ENCODE measurements at places on chromosomes 11 and 22. TPM values are rescaled to one million over a fixed set of nuclear protein-coding genes. Genes with fewer than 3 reads are reported as not detected.

DNA sequence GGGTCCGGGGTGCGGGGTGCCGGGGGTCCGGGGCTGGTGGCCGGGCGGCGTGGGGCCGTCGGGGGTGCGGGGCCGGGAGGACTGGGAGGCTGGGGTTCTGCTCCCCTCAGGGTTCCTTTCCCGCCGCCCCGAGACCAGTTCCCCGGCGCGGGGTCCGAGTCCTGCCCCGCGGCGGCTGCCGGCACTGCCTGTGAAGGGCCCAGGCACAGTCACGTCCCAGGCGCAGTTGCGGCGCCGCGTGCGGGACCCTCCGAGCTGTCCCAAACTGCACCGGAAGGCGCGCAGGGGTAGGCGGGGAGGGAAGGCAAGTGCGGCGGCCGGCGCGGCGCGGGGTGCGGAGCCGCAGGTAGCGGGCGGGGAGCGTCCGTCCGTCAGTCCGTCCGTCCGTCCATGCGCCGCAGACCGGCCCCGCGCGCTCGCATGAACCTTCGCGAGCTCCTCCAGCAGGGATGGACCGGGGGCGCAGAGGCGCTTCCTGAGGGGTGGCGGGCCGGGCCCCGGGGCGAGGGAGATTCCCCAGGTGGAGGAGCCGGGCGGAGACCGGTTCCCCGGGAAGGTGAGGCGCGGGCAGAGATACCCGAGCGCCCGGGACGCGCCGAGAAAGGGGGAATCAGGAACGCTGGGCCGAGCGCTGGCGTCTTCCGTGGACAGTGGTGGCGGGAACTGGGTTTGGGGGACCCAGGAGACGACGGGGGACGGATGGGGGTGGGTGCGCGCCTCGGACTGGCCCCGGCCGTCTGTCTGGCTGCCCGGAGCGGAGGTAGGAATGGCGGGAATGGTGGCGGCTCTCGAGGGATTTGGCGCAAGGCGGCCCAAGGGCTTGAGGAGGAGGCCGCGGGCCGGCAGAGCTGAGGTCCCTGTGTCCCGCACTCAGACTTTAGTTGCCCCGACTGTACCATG lies 3.1 kb upstream of the ADORA2A start:
- H3K36me3 ChIP-seq = no peaks in the 10 kb centered on the region
- peaks cover 14% of the 10 kb centered on the region for H3K4me1 ChIP-seq
- DNase-seq = no peak

GRCh38 chr11:29734287-29734686 lies 282.5 kb downstream of the KCNA4 start:
- H3K27ac ChIP-seq = no peak overlapping the region
- no peak overlapping the region for H3K4me3 ChIP-seq
- no peaks in the 10 kb centered on the region for H3K36me3 ChIP-seq
- no peaks in the 10 kb centered on the region for H3K4me1 ChIP-seq

GRCh38 chr11:65377036-65377435 lies 5.4 kb downstream of the SLC25A45 start:
- H3K27ac ChIP-seq = no peak overlapping the region
- H3K4me3 ChIP-seq = no peak overlapping the region
- peaks cover 8% of the 10 kb centered on the region for H3K4me1 ChIP-seq
- no peaks in the 10 kb centered on the region for H3K36me3 ChIP-seq
- DNase-seq = no peak

OR51L1 gene
- total RNA-seq = not detected

OR10A2 gene
- total RNA-seq = not detected

Data from mesothelial cell of epicardium (in vitro differentiated cells).